ENCODE measurements at places on chromosomes 1 and 21. TPM values are rescaled to one million over a fixed set of nuclear protein-coding genes. Genes with fewer than 3 reads are reported as not detected.
A peak's percentile ranks its signal among the peaks of the same experiment; 100 is the strongest.

- DNase-seq: no peak
These were observed 83.4 kb upstream of the BMP8A start for GRCh38 chr1:39407896-39408640.

DNA sequence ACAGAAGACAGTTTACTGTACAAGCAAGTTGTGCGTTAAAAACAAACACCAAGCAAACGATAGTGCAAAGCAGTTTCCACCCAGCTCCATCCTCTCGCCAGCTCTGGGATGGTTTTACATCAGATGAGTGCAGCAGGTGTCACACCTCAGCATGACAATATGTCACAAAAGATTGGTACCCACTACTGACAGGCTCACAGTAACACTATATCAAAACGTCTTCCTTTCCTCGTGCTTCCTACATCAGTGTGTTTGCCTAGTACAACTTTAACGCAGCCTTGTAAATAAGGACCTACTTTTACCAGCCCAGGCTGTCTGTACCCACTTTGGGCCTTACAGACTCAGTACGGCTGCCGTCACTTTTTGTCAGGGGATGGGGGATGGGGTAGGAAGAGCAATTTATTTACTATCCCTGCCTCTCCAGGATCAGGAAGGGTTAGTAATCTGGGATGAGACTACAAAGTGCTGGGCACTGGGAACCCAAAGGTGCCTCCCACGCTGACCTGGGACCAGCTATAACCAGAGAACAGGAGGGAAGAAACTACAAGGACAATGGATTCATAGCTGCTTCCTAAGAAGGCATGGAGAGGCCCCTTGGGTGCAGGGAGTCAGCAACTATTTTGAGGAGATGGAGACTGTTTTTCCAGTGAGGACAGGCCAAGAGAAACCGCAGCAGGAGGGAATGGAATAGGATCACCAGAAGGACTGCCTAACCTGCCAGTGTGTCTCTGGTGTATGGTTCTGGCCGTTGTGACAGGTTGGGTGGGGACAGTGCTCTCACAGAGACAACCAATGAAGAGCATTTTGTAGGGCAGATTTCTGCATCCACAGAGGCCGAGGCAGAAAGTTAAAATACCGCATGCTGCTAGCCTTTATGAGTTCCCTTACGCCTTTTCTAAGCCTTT, 30.2 kb downstream of the RUNX3 start:
- peak; percentile 62 for DNase-seq

DNA sequence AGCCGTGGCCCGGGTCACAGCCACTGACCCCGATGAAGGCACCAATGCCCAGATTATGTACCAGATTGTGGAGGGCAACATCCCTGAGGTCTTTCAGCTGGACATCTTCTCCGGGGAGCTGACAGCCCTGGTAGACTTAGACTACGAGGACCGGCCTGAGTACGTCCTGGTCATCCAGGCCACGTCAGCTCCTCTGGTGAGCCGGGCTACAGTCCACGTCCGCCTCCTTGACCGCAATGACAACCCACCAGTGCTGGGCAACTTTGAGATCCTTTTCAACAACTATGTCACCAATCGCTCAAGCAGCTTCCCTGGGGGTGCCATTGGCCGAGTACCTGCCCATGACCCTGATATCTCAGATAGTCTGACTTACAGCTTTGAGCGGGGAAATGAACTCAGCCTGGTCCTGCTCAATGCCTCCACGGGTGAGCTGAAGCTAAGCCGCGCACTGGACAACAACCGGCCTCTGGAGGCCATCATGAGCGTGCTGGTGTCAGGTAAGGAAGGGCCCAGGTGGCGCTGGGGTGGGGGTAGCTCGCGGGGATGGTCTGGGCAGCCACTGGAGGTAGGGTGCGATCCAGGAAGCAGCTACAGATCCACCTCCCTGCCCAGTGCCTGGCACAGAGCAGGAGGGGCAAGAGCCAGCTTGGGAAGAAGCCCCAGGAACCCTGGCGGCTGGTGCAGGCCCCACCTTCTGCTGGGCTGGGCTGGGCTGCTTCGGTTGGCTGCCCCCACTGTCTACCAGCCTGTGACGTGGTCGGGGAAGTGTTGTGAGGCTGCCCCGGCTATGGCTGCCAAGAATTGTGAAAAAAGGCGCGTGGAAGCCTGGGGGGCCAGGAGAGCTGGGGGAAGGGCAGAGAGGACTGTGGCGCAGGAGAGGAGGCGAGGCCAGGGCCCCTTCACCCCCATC, 3.8 kb downstream of the CELSR2 start:
- no peak for DNase-seq

GRCh38 chr1:121418369-121419049, 233.7 kb downstream of the SRGAP2C start:
- DNase-seq: no peak

DNA sequence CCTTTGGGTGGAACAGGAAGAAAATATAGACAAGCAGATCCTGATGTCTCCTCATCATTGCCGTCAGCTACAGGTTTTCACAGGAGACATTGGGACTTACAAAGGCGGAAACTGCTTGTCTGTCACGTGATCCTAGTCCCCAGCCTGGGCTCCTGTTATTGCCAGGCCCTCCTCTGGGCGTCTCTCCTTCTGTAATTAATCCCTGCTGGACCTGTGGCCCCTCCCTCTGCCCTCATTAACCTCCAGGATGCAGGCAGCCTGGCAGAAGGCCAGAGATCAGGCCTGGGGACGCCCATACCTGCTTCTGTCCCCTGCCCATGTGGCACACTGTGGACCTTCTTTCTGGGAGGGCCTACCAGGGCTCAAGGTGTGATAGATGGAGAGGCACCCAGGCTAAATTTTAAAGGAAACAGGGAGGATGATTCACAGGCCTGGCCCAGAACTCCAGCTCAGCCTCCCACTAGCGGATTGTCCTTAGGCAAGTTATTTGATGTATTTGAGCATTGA, 2.4 kb downstream of the S100A5 start:
- peak; percentile 65 for DNase-seq

DNA sequence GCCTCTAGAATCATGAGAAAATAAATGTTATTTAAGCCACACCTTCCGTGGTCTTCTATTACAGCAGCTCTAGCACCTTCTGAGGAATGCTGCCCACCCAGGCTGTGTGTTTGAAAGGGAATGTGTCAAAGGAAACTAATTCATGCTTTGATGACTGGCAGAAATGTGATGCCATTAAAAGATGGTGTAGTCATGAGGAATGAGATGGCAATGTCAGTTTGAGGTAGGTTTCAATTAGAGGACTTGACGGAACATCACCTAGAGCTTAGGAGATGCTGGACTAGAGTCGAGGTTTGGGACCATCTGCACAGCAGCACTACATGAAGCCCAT, 10.6 kb downstream of the PDZK1 start:
- DNase-seq: no peak

GRCh38 chr1:184951788-184952187, 22.5 kb downstream of the NIBAN1 start:
- no peak for DNase-seq

- DNase-seq: no peak
These were observed 10.0 kb upstream of the KPRP start for GRCh38 chr1:152747831-152748230.

SPRR2B gene
- total RNA-seq: 1.7 TPM

ALX3 gene
- 0.52 TPM for total RNA-seq
